ENCODE measurements at places on chromosomes 3 and 15. TPM values are rescaled to one million over a fixed set of nuclear protein-coding genes. Genes with fewer than 3 reads are reported as not detected.

GRCh38 chr15:70171256-70171886, 73.7 kb upstream of the TLE3 start:
- DNase-seq, result no peak

DNA sequence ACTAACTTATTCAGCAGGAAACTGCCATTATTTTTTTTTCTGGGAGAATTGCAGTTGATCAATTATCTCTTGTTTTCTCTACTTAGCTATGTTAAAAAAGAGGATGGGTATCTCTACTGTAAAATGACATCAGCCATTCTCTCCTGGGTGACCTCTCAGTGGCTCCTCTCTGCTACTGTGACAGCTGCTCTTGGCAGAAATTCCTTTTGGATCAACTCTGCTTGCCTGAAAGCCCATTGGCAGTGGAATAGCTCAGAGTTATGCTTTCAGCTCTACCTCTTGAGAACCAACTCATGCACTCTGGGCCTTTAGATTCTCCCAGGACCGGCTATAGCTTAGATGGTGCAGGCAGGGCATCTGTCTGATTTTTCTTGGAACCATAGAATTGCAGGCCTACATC, 99.9 kb upstream of the GAP43 start:
- no peak for DNase-seq

GRCh38 chr3:16286751-16287543, 21.9 kb downstream of the OXNAD1 start:
- DNase-seq, result no peak

Gene TGM5
- not detected for total RNA-seq

DNA sequence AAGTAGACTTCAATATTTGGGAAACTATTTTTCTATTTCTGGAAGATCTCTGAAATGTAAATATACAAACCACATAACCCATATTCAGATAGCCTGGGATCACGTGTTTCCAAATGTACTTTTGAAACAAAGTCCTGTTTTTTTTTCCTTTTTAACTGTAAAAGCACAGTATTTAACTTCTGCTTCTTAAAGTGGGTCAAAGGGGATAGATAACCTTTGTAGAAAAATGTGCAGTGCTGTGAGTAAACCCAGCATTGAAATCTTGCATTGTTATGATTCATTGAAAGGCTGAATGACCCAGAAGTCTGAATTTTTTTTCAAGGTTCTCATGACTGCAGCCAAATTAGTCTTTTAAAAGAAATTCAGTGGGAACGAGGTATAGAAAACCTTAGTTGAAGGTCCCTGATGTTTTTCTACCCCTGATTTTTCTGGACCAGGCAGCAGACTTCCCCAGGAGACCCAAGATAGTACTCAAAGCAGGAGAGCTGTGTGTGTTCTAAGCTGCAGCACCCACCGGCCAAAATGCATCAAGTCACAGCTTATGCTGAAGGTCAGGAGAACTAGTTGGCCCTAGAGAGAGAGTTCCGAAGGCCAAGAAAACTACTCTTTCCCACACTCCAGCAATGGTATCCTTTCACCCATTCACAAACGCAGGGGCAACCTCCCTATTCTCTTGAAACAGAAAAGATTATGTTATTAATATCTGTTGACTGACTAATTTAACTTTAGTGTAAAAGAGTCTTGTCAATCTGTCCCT, 43.6 kb upstream of the APH1B start:
- DNase-seq, result no peak

DNA sequence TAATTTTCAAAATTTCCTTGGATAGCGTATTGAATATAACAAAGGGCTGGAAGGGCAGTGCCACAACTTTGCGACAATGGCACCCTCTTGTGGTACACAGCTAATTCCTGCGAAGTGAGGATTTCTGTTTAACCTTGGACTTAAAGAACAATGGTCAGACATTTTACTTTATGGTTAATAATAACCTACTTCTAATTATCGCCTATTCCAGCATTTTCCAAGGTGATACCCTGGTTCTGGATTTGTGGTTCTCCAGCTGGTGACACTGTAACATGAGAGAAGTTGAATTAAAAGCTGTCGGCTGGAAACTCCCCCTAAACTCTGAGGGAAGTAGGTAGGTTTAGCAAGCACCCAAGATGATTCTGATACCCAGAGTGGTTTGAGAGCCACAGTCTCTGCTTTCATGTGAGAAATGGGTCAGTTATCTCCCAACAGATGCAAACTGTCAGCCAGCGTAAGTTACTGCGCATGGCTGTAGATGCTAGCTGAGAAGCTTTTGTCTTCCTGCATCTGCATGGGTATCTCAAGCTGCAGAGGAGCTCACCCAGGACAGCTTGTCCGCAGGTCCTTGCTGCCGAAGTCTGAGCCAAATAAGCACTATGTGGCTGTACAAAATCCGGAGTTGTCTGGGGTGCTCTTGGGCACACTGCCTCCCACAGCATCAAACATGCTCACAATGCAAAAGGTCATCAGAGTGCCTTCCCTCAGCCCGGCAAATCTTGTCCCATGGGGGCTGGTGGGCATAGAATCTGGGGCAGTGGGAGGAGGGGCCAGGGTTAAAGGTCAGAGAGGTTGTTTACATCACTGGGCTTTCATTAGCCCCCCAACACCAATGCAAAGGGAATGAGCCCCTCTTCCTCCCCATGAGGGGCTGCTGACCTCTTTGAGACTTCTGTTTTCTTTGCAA, 6.6 kb upstream of the CHSY1 start:
- DNase-seq, result no peak

GRCh38 chr15:24835301-24835700, 119.5 kb upstream of the SNRPN start:
- no peak for DNase-seq

Gene ADCY5
- total RNA-seq, result 16.8 TPM

Gene PSTPIP1
- 17.7 TPM for total RNA-seq
